Regular cardiac myocyte (primary cell): ENCODE measurements at places on chromosomes 5 and 9. TPM values are rescaled to one million over a fixed set of nuclear protein-coding genes. Genes with fewer than 3 reads are reported as not detected.

RALGPS1 gene
- 1.2 and 3.1 TPM in 2 replicates for total RNA-seq

DMXL1 gene
- total RNA-seq = 32.0 and 45.9 TPM in 2 replicates

EIF4E1B gene
- not detected in 2 replicates for total RNA-seq

PKD2L2 gene
- 0.38 TPM in 1 of 2 replicates, not detected in the other for total RNA-seq

IFNB1 gene
- total RNA-seq = not detected in 2 replicates

LYRM7 gene
- 8.8 and 11.3 TPM in 2 replicates for total RNA-seq

MOB3B gene
- total RNA-seq = under 0.01 TPM in 2 replicates

PAEP gene
- not detected in 2 replicates for total RNA-seq
